ENCODE measurements at places on chromosomes 12 and 14. TPM values are rescaled to one million over a fixed set of nuclear protein-coding genes. Genes with fewer than 3 reads are reported as not detected.

GRCh38 chr14:93690146-93690545, 98.1 kb downstream of the PRIMA1 start:
- no peak for DNase-seq
- H3K36me3 ChIP-seq = no peaks in the 10 kb centered on the region
- H3K4me1 ChIP-seq = no peaks in the 10 kb centered on the region
- peaks cover 10% of the 10 kb centered on the region for H3K27me3 ChIP-seq

DNA sequence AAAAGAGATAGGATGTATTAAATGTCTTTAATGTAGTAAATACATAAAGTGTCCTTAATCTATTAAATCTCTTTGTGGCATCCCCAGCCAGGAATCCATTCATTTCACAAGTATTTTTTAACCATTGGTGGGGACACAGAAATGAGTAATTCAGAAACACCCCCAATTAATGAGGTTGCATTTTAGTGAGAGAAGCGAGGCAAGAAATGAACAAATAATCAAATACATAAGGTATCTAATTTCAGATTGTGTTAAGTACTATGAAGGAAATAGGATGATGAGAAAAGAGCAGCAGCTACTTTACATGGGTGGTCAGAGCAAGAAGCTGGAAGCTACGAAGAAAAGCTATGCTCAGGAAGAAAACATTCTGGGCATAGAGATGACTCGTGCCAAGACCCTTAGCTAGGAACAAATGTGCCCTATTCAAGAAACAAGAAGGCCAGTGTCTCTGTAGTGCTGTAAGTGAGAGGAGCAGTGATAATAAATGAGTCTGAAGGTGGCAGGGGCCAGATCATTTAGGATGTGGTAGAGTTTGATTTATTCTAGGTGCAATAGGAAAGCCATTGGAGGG, 60.5 kb upstream of the IGF1 start:
- H3K27ac ChIP-seq = no peak overlapping the region
- H3K36me3 ChIP-seq = no peaks in the 10 kb centered on the region
- no peak for DNase-seq
- peaks cover 11% of the 10 kb centered on the region for H3K4me1 ChIP-seq
- H3K4me3 ChIP-seq = no peak overlapping the region

GRCh38 chr12:46266869-46267574, 1.8 kb downstream of the SLC38A1 start:
- peak; percentile 71 for DNase-seq
- H3K4me1 ChIP-seq = peaks cover 43% of the 10 kb centered on the region
- H3K36me3 ChIP-seq = no peaks in the 10 kb centered on the region
- H3K4me3 ChIP-seq = peak overlapping the region; percentile 66
- peaks cover 31% of the 10 kb centered on the region for H3K27me3 ChIP-seq

GRCh38 chr12:122917507-122918121, 21.7 kb upstream of the VPS37B start:
- H3K36me3 ChIP-seq = no peaks in the 10 kb centered on the region
- peak overlapping the region; percentile 70 for H3K27ac ChIP-seq
- DNase-seq = peak; percentile 44

DNA sequence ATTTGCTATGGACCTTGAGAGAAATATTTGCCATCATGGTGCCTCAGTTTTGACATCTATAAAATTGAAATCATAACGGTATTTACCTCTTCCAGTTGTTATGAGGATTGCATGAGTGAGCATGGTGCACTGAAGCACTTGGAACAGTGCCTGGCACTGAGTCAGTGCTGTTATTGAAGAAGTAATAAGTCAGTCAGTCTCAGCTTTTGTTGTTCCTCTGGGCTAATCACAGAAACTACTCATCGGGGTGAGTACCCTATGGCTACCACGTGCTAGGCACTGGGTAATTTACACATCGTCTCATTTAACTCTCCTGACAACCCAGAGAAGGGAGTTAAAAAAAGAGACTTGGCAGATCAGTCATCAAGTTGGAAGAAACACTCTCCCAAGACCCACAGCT, 159.5 kb upstream of the NRXN3 start:
- H3K36me3 ChIP-seq = no peaks in the 10 kb centered on the region
- H3K27ac ChIP-seq = no peak overlapping the region
- no peaks in the 10 kb centered on the region for H3K4me1 ChIP-seq
- H3K27me3 ChIP-seq = no peaks in the 10 kb centered on the region

DNA sequence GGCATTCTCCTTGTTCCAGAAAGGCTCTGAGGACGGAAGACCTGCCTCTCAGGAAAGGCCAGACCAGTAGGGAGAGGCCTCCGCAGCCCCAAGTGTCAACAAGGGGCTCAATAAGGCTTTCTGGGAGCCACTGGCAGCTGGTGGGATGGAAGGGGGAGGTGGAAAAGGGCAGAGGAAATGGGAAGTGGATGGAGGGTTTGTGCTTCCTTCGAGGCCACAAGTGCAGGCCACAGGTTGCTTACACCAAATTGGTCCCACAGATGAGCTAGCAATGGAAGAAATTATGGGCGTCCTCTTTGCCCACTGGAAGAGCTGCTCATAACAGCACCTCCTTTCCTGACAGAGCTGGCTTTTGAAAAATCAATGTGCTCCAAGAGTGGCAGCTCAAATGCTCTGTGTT, 28.2 kb downstream of the P2RX4 start:
- no peak for DNase-seq
- peaks cover 34% of the 10 kb centered on the region for H3K36me3 ChIP-seq
- H3K27ac ChIP-seq = no peak overlapping the region
- no peaks in the 10 kb centered on the region for H3K27me3 ChIP-seq

DNA sequence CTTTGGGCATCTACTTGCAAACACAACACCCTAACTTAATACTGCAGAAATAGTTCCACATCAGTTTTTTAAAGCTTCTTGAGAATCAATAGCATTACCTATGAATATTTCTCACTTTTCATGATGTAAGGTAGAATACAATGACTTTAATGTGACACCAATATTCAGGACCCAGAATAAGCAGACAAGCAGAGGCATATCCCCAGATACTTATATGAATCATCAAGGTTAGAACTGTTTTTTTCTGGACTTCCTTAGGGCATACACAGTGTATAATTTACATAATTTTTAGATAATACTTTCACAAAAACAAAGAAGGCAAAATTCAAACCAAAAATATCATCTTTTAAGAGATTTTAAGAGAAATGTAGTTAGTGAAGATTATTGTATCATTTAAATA, 885.8 kb downstream of the FSCB start:
- no peaks in the 10 kb centered on the region for H3K4me1 ChIP-seq
- no peaks in the 10 kb centered on the region for H3K27me3 ChIP-seq
- H3K36me3 ChIP-seq = no peaks in the 10 kb centered on the region
- H3K4me3 ChIP-seq = no peak overlapping the region
- no peak for DNase-seq

DNA sequence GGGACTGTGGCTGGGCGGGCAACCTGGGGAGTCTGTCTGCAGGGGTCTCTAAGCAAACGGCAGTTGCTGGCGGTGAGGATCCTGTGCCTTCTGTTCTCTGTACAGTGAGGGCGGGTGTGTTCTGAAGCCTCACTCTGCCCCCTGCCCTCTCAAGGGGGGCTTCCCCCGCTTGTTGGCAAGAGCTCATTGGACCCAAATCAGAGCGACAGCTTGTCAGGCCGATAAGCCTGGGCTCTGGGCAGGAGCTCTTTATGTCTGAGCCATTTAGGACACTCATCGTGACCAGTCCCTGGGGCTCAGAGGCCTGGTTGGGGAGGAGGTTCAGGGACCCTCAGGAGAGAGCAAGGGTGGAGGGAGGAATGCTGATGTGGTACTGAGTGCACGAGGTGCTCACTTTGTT, 136.0 kb downstream of the TSPAN9 start:
- no peaks in the 10 kb centered on the region for H3K27me3 ChIP-seq
- H3K4me1 ChIP-seq = peaks cover 31% of the 10 kb centered on the region
- DNase-seq = no peak
- H3K36me3 ChIP-seq = peaks cover 21% of the 10 kb centered on the region

Gene CELA1
- polyA plus RNA-seq = not detected

DNA sequence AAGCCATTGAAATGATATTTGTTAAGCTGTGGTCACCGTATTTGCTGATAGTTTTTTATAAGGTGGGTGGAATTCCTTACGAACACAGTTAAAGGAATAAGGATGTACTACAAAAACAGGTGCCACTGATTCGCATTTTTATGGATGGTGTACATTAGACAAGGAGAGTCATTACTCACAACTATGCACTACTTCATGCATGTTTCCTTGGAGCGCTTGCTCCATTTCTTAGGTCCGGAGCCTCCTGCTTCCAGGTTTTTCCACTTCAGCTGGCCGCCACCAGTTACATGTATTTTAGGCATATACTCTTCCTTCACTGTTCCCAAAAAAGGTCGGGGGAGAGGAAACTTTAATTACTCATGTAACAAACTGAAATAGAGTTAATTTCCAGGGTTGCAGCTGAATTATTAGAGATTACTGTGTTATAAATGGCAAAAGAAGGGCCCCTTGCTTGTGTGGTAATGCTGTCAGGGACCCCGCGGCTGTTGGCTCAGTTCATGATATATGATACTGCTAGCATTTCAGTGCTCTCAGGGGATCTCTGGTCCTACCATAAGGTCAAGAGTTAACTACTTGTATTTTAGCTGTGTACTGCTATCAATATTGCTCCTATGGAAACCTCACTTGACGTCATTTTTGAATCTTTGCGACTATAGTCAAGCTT, 454.7 kb downstream of the NPAS3 start:
- H3K4me3 ChIP-seq = no peak overlapping the region
- DNase-seq = peak; percentile 88
- H3K36me3 ChIP-seq = no peaks in the 10 kb centered on the region
- H3K4me1 ChIP-seq = peaks cover 6% of the 10 kb centered on the region
- peak overlapping the region; percentile 54 for H3K27ac ChIP-seq
- H3K27me3 ChIP-seq = no peaks in the 10 kb centered on the region

GRCh38 chr14:101008631-101009336, 105.3 kb upstream of the RTL1 start:
- peak overlapping the region; percentile 20 for H3K27ac ChIP-seq
- no peak overlapping the region for H3K4me3 ChIP-seq
- H3K36me3 ChIP-seq = peaks cover 64% of the 10 kb centered on the region
- H3K4me1 ChIP-seq = peaks cover 39% of the 10 kb centered on the region
- no peaks in the 10 kb centered on the region for H3K27me3 ChIP-seq
- DNase-seq = peak; percentile 80

- no peak overlapping the region for H3K4me3 ChIP-seq
- peaks cover 10% of the 10 kb centered on the region for H3K27me3 ChIP-seq
- H3K4me1 ChIP-seq = peaks cover 6% of the 10 kb centered on the region
- no peaks in the 10 kb centered on the region for H3K36me3 ChIP-seq
These were observed 15.2 kb downstream of the PLD4 start for GRCh38 chr14:104939666-104940410.

Gene TPH2
- polyA plus RNA-seq = 0.14 TPM

Gene BBOF1
- 6.3 TPM for polyA plus RNA-seq

DNA sequence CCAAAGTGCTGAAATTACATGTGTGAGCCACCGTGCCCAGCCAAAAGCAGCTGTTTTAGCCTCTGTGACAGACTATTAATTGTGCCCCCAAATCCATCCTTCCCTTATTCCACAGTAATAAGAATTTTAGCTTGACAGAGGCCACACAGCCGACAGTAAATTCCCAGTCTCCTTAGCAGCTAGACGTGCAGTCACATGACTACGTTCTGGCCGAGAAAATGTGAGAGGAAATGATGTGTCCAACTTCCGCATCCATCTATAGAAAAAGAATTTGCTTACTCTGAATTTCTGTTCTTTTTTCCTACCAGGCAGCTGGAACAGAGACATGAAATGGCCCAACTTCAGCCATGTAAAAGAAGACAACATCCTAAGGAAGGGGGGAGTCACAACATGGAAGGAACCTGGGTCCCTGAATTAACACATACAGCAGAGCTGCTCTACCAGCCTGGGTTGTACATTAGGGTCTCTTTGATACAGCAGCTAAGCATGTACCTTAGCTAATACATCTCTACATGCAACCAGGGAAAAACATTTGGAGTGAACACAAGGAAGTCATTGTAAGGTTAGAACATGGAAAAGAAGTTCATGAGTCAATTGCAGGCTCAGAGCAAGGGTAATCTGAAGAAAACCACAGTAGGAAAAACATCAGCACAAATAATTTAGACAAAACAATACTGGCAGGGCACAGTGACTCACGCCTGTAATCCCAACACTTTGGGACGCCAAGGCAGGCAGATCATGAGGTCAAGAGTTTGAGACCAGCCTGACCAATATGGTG, 35.5 kb downstream of the CIT start:
- peaks cover 16% of the 10 kb centered on the region for H3K36me3 ChIP-seq
- peak; percentile 7 for DNase-seq
- H3K27ac ChIP-seq = no peak overlapping the region
- H3K4me3 ChIP-seq = no peak overlapping the region
- peaks cover 12% of the 10 kb centered on the region for H3K4me1 ChIP-seq
- H3K27me3 ChIP-seq = no peaks in the 10 kb centered on the region

DNA sequence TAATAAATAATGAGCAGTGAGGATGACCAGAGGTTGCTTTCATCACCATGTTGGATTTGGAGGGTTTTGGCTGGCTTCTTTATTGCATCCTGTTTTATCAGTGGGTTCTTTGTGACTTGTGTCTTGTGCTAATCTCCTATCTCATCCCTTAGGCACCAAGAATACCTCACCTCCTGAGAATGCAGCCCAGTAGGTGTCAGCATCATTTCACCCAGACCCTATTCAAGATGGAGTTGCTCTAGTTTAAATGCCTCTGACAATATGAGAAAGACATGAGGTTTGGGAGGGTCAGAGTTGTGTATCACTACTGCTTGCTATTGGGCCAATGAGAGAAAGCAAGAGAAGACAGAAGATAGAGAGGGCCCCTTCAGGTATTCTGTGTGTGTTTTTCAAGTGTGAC, 592.2 kb downstream of the ETNK1 start:
- H3K4me3 ChIP-seq = no peak overlapping the region
- H3K27me3 ChIP-seq = no peaks in the 10 kb centered on the region
- DNase-seq = no peak
- no peak overlapping the region for H3K27ac ChIP-seq

Gene HOXC6
- polyA plus RNA-seq = 14.7 TPM

DNA sequence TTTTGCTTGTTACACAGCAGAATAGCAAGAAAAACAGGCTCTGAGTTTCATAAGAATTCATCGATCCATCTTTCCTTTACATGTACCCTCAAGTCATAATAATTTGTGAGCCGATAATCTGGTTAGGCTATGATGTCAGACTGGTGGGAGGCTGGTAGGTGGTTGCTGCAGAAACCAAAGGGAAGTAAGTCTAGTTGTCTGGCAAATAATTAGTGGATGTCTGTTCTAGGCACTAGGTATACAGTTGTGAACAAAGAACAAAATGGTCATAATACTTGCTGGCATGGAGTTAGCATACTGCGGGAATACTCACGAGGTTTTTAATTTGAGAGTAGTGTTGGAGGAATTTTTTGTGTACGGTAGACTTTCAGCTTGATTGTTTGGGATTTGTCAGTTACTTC, 8.8 kb downstream of the SUSD6 start:
- no peak for DNase-seq
- no peaks in the 10 kb centered on the region for H3K36me3 ChIP-seq
- H3K27ac ChIP-seq = no peak overlapping the region
- no peaks in the 10 kb centered on the region for H3K27me3 ChIP-seq
- peaks cover 16% of the 10 kb centered on the region for H3K4me1 ChIP-seq
- no peak overlapping the region for H3K4me3 ChIP-seq

Data from muscle of leg (tissue), 16 donors.